Activated T-helper 1 cell treated with anti-CD3 and anti-CD28 coated beads, Interleukin-12 subunit alpha, Interleukin-12 subunit beta, Interleukin-2, Interleukin-4 antibody, amounts not matched to agents 30 ng/mL and 10 ng/mL and 1 ng/mL, durations not matched to agents 14 hours and 24 hours and 36 hours (primary cell): ENCODE measurements at places on chromosomes 1 and 21. TPM values are rescaled to one million over a fixed set of nuclear protein-coding genes. Genes with fewer than 3 reads are reported as not detected.
A peak's percentile ranks its signal among the peaks of the same experiment; 100 is the strongest.

Gene HPDL
- 31.0 and 34.8 TPM in 2 replicates for total RNA-seq

Gene SV2A
- total RNA-seq, result 17.3 and 18.6 TPM in 2 replicates

Gene EFNA3
- total RNA-seq, result 2.8 and 3.0 TPM in 2 replicates

Gene ATP1A4
- not detected in 2 replicates for total RNA-seq

DNA sequence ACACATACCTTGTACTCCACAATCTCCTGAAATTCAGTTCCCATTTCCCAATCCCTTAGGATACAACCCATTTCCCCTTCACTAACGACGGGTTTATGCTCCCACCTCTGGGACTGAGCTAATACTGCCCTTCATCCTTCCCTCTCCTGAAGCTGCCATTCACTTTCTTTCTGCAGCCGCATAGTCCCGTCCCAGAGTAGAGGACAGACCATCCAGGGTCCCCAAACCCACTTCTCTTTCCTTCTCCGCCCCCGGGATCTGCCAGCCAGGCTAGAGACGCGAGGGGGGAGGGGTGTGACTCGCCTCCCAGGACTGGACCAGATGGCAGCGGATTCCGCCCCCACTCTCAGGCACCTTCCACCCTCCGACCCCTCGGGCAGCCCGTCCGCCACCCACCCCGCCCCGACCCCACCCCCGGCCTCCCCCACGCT lies 679 bp downstream of the ABL2 start:
- DNase-seq, result peak; percentile 21
- H3K27me3 ChIP-seq, result no peaks in the 10 kb centered on the region
- H3K4me1 ChIP-seq, result peaks cover 31% of the 10 kb centered on the region
- H3K27ac ChIP-seq, result peak overlapping the region; percentile 74
- H3K36me3 ChIP-seq, result peaks cover 7% of the 10 kb centered on the region

- DNase-seq, result no peak
- H3K27ac ChIP-seq, result peak overlapping the region; percentile 3
- H3K27me3 ChIP-seq, result peaks cover 16% of the 10 kb centered on the region
- no peaks in the 10 kb centered on the region for H3K36me3 ChIP-seq
- peaks cover 30% of the 10 kb centered on the region for H3K4me1 ChIP-seq
These were observed 83.3 kb downstream of the ABCA4 start for GRCh38 chr1:94037392-94038229.

DNA sequence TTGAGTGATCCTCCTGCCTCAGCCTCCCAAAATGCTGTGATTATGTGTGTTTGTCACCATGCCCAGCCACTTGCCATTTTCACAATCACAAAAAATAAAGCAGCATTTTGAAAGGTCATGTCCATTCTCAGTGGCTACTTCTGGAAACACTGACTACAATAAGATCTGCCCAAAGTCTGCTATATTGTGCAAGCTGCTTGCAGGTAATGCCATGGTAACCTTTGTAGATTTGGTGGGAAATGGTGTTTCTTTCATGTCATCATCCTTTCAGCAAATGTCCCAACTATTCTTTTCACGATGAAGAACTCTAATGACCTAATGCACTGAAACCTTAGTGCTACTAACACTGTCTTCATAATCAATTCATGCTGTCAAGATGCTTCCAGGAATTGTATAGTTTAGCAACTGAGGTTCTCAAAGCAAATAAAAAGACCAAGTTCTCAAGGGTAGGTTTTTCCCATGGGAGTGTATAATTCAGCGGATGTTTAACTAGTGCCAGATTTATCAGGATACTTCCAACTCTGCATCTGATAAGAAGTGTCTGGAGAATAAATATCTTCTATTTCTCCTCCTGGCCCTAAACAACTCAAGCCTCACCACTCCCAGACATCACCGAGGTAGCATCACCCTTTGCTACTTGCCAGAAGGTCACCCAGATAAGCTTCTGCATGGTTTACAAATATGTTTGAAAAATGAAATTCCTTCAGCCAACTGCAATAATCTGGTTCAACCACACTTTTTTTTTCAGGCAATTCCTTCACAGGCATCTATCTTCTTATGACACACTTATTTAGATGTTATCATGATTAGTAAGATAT lies 132.0 kb upstream of the ZC3H11B start:
- DNase-seq, result no peak
- no peaks in the 10 kb centered on the region for H3K27me3 ChIP-seq
- H3K4me1 ChIP-seq, result no peaks in the 10 kb centered on the region
- no peak overlapping the region for H3K27ac ChIP-seq
- no peaks in the 10 kb centered on the region for H3K36me3 ChIP-seq

GRCh38 chr1:2564815-2565374 lies 8.7 kb downstream of the TNFRSF14 start:
- no peaks in the 10 kb centered on the region for H3K27me3 ChIP-seq
- no peak overlapping the region for H3K27ac ChIP-seq
- H3K36me3 ChIP-seq, result peaks cover 6% of the 10 kb centered on the region
- DNase-seq, result no peak

GRCh38 chr1:154221278-154222001 lies 685 bp downstream of the UBAP2L start:
- H3K27ac ChIP-seq, result peak overlapping the region; percentile 97
- H3K4me1 ChIP-seq, result peaks cover 73% of the 10 kb centered on the region
- H3K4me3 ChIP-seq, result peak overlapping the region; percentile 97
- H3K36me3 ChIP-seq, result peaks cover 67% of the 10 kb centered on the region
- no peaks in the 10 kb centered on the region for H3K27me3 ChIP-seq

DNA sequence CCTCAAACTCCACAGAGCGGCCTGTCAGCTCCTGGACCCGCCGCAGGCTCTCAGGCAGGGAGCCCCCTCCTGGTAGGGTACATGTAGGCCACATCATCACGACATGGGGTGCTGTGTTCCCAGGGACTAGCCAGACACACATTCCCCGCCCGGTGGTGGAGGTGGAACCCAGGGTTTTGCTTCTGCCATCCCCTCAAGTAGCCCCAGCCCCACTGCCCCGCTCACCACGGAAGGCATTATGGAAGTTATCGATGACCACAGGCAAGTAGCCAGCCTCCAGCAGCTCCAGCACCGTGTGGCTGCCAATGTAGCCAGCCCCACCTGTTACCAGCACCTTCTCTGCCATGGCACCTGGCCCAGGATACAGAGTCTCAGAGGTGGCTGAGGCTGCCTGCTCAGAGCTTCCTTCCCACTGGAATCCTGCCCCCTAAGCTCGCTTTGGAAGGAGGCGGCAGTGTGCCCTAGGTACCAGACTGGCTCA lies 1.9 kb downstream of the GALE start:
- peaks cover 12% of the 10 kb centered on the region for H3K36me3 ChIP-seq
- H3K27ac ChIP-seq, result no peak overlapping the region
- H3K4me1 ChIP-seq, result peaks cover 13% of the 10 kb centered on the region
- no peak for DNase-seq

- no peaks in the 10 kb centered on the region for H3K27me3 ChIP-seq
- no peak overlapping the region for H3K4me3 ChIP-seq
- no peak for DNase-seq
- H3K27ac ChIP-seq, result no peak overlapping the region
- H3K36me3 ChIP-seq, result no peaks in the 10 kb centered on the region
These were observed 76.9 kb downstream of the LEPR start for GRCh38 chr1:65497256-65497830.

DNA sequence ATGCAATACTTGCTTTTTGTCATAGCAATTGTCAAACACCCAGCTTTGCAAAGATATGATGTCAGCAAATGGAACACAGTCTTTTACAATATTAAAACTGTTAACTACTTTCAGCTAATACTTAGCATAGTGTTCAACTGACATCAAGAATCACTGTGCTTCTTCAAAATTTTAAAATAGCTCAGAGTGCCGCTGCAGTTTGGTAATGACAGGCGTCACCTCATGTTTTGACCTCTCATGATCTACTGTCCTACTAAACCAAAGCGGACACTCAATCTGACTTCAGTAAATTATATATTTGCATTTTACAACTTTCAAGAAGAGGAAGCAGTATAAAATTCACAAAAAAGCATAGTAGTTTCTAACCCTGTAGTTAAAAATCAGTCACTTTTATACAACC lies 2.0 kb downstream of the FMO1 start:
- peaks cover 36% of the 10 kb centered on the region for H3K27me3 ChIP-seq
- peaks cover 11% of the 10 kb centered on the region for H3K4me1 ChIP-seq
- DNase-seq, result no peak
- H3K4me3 ChIP-seq, result no peak overlapping the region
